ENCODE measurements at places on chromosomes 12 and 14.
A peak's percentile ranks its signal among the peaks of the same experiment; 100 is the strongest.

DNA sequence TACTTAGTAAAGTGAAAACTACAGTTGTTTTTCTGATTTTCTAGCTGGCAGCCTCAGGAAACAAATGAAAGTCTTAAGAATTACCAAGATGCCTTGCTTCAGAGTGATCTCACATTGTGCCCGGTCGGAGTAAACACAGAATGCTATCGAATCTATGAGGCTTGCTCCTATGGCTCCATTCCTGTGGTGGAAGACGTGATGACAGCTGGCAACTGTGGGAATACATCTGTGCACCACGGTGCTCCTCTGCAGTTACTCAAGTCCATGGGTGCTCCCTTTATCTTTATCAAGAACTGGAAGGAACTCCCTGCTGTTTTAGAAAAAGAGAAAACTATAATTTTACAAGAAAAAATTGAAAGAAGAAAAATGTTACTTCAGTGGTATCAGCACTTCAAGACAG lies 28.9 kb downstream of the RXYLT1 start:
- DNase-seq = no peak

- DNase-seq = no peak
These were observed 36.9 kb downstream of the PSEN1 start for GRCh38 chr14:73173092-73173735.

DNA sequence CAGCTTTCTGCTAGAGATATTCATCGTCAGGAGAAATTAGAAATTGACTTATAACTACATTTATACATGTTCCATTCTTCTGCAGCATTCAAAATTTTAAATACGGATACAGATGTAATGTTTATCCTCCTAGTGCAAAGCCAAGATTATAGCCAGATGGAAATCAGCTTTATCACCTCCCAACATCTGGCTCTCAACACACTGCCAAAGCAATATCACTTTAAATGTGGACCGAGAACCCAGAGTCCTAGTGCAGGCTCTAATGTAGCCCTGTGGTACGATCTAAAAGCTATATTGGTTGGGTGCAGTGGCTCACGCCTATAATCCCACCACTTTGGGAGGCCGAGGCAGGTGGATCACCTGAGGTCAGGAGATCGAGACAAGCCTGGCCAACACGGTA lies 6.5 kb downstream of the MLH3 start:
- no peak for DNase-seq

GRCh38 chr12:7137908-7138307 lies 7.7 kb downstream of the CLSTN3 start:
- no peak for DNase-seq

DNA sequence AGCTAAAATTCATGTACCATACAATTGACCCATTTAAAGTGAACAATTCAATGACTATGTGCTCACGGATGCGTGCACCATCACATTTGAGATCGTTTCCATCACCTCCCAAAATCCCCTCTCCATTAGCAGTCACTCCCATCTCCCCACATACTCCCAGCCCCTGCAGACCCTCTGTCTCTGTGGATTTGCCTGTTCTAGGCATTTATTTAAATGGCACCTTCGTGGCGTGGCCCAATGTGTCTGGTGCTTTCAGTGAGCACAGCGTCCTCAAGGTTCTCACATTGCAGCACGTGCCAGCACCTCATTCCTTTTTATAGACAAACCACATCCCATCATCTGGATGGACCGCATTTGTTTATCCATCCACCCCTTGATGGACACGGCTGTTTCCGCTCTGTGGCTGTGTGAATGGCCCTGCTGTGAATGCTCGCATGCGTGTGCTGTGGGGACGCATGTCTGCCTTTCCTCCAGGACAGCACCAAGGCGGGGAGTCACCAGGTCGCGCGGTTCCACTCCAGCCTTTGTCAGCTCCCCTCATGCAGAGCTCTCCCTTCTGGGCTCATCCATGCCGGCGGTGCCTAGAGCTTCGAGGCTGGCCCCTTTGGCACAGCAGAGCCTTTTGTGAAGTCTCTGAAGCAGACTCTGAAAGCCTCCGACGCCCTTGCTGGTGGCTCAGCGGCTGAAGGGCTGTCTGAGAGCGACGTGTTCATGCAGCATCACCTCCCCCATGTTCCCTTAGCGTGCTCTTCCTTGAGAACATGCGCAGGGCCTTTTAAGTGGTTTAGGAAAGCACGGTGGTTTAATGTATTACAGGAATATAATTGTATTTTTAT lies 184.4 kb downstream of the KIF26A start:
- no peak for DNase-seq

DNA sequence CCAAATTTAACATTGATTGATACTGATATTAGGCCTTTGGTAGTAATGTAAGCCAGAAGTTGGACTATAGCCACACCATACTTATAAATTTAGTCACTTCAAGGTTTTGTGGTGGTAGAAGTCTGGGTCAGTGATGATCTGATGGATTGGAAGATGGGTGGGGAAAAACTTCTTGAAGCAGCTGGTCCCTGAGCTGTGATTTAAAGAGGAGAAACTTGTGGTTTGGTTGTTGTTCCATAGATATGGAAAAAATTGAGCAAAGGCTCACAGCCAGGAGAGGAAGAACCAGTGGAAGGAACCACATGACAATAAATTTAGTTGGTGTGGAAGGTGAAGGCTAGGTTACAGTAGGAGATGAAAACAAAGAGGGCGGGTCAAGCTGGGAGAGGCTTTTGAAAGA lies 26.1 kb downstream of the PTHLH start:
- no peak for DNase-seq

- DNase-seq = no peak
These were observed 265.8 kb downstream of the CPNE8 start for GRCh38 chr12:38639625-38640024.

- DNase-seq = no peak
These were observed 137.4 kb upstream of the C14orf180 start for GRCh38 chr14:104442107-104442551.

DNA sequence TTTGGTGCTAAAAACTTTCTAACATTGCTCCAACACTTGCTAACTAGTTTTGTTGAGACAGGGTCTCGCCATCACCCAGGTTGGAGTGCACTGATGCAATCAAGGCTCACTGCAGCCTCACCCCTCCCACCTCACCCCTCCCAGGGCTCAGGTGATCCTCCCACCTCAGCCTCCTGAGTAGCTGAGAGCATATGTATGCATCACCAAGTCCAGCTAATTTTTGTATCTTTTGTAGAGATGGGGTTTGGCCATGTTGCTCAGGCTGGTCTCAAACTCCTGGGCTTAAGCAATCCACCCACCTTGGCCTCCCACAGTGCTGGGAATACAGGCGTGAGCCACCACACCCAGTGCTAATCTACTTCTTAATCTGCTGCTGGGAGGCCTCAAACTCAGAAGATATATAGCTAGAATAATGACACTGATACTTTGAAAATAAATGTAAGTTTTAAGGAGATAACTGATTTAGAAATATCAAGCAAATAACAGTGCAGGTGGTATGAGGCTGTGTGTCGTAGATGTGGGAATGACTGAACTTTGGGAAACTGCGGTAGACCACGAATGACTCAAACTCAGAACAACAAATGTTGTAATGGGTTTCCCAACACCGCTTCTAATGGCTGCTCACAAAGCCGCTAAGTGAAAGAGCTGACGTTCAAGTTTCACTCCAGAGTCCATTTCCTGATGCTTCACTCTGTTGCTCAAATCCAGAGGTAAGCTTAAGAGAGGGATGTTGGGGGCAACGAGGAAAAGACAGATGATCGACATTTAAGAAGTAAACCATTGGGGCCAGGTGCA lies 10.0 kb downstream of the TMCC3 start:
- DNase-seq = no peak

DNA sequence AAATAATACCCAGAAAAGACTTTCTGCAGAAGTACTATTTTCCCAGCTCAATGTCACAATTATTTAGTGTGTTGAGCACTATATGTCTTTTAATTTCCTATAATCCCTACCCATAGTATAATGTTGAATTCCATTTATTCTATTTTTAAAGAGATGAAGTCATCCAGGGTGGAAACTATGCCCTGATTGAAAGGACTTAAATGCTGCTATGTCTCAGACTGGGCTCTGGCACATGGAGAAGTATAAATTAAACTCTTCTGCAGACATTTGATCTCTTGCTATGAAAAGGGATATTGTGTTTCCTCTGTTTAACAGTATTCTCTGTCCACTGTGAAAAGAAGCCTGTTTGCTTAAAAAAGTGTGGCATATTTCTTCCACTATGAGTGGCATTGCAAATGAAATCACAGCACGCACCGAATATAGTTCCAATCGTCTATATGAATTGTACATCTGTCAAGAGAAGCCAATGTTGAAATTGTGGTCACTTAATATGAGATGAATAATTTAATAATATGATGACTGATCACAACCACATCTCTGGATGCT lies 192.3 kb downstream of the BCAT1 start:
- no peak for DNase-seq

DNA sequence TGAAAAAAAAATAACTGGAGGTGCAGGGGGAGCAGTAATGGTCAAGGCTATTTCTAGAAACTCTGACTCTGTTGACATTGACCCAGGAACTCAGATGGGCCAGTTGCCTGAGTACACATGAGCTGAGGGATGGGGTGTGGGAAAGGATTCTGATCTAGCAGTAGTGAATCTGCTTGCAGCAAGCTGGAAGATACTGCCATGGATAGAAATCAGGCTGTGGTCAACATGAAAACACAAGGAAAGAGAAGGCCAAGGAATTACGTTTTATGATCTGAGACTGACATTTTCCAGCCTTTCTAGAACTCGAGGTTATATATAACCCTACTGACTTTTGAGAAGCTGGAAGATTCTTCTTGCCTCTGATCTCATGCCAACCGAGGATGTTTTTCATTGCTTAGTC lies 90.0 kb downstream of the ANO6 start:
- DNase-seq = no peak

- DNase-seq = no peak
These were observed 14.1 kb upstream of the NOP2 start for GRCh38 chr12:6582196-6582595.

GRCh38 chr14:90903101-90903500 lies 86.9 kb upstream of the TTC7B start:
- peak; percentile 50 for DNase-seq

DNA sequence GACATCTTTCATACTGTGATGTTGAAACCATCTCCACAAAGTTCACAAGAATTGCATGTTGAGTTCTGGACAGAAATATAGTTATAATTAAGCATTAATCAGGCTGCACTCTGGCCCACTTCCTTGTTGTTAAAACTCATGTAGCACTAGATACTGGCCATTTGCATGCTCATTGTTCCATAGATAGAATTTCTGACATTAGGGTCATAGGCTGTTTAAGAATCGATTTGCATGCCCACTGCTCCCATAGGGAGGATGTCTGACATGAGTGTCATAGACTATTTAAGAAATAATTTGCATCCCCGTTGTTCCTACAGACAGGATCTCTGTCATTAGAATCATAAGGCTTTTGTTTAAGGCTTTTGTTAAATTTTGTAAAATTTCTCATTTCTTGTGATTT lies 50.2 kb downstream of the MYF5 start:
- DNase-seq = no peak

GRCh38 chr14:66038618-66039017 lies 447.6 kb upstream of the CCDC196 start:
- no peak for DNase-seq
